PC-3 (cell line): ENCODE measurements at places on chromosomes 13 and 19. TPM values are rescaled to one million over a fixed set of nuclear protein-coding genes. Genes with fewer than 3 reads are reported as not detected.

CPT1C gene
- 11.5 and 13.6 TPM in 2 replicates for total RNA-seq

- DNase-seq = peak; percentile 31
Observed at GRCh38 chr13:106587787-106588186, 19.9 kb upstream of the ARGLU1 start.

GRCh38 chr19:18677156-18677555 is 6.3 kb upstream of the CRTC1 start:
- no peak for DNase-seq

- DNase-seq = no peak
Observed at GRCh38 chr13:85284349-85284748, 514.9 kb downstream of the SLITRK6 start.

DNA sequence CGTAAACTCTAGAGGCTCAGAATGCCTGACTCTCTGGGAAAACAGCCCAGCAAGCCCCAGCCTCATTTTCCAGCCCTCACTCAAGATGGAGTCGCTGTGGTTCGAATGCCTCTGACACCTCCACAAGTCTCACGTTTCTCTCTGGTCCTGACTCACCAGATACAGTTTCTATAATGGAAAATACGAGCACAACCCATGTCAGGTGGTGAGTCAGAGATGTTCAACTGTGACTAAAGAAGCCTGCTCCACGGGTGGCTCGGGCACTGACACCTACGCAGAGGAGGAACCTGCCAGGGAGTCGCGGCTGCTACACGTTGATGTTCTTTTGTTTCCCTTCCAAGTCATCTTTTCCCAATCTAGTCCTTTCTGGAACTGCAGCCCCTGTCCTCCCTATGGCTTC is 87.1 kb upstream of the STK24 start:
- peak; percentile 77 for DNase-seq
